ENCODE measurements at places on chromosomes 2 and 18. TPM values are rescaled to one million over a fixed set of nuclear protein-coding genes. Genes with fewer than 3 reads are reported as not detected.

- DNase-seq = no peak
Observed at GRCh38 chr2:196891136-196891535, 35.4 kb downstream of the PGAP1 start.

GRCh38 chr2:144382849-144383248 lies 137.1 kb downstream of the ZEB2 start:
- no peak for DNase-seq

- no peak for DNase-seq
Observed at GRCh38 chr18:36338403-36338933, 41.0 kb downstream of the FHOD3 start.

GRCh38 chr2:239719791-239720360 lies 305.3 kb downstream of the NDUFA10 start:
- DNase-seq = no peak

DNA sequence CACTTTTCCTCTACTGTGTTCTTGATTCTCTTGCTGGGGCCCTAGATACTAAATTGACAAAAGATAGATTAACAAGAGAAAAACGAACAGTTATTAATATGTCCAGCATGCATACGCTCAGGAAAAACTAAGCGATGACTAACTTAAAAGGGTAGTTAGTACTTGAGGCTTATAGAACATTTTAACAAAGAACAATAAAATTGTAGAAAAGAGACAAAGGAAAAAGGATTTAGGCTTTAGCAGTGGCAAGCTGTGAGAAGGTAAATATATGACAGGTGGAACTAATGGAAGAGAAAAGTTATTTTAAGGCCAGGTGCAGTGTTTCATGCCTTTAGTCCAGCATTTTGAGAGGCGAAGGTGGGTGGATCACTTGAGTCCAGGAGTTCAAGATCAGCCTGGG lies 75.6 kb downstream of the MRO start:
- no peak for DNase-seq

GRCh38 chr2:14650066-14650465 lies 17.5 kb downstream of the LRATD1 start:
- DNase-seq = no peak

DNA sequence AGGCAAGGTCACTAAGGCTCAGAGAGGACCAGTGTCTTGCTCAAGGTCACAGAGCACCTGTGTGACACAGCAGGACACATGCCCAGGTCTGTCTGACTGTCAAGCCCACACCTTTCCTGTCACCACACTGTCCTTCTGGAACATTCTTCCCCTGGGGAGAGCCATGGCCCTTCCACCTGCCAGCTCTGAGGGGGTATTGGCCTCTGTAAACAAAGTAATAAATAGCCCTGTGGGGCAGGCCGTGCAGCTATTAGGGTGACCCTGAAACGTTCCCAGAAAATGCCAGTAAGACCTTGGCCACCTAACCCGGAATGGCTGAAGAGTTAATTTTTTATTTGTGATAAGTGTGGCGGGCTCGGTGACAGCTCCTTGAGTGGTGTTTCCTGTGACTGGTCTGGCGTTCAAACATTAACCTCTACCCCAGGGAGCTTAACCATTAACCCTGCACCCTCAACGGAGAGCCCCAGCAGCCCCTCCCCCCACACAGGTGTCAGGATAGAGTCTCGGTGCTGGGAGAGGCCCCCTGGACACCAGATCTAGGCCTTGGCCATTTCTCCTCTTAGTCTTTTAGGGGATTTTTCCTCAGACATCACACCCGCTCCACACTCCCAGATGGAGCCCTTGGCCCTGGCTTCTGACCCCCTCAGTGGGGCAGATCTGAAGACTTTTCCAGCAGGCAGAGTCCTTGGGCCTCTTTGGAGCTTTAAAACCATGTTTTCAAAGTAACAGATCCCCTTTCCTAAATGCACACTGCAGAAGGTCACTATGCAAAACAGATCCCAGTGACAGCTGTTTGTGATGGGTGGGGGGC lies 36.6 kb downstream of the SCTR start:
- DNase-seq = peak; percentile 86

GRCh38 chr2:227615906-227616305 lies 1.3 kb upstream of the SCYGR3 start:
- DNase-seq = no peak

DNA sequence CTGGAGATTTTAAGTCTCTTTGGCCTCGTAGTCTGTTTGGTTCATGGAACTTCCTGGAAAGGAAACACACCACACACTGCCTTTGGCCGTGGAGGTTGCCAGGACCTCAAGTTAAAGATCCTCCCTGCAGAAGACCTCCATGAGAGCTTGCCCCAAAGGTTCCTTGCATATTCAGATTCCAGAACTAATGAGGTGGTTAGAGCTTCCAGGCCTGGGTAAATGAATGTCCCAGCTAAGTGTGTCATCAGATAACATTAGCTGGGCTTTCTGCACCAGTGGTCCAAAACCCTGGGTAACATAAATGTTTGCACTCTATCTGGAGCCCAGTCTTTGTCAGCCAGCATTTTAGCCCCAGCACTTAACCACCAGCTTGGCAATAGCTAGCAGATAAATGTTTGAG lies 122.1 kb upstream of the EML6 start:
- DNase-seq = peak; percentile 97

DNA sequence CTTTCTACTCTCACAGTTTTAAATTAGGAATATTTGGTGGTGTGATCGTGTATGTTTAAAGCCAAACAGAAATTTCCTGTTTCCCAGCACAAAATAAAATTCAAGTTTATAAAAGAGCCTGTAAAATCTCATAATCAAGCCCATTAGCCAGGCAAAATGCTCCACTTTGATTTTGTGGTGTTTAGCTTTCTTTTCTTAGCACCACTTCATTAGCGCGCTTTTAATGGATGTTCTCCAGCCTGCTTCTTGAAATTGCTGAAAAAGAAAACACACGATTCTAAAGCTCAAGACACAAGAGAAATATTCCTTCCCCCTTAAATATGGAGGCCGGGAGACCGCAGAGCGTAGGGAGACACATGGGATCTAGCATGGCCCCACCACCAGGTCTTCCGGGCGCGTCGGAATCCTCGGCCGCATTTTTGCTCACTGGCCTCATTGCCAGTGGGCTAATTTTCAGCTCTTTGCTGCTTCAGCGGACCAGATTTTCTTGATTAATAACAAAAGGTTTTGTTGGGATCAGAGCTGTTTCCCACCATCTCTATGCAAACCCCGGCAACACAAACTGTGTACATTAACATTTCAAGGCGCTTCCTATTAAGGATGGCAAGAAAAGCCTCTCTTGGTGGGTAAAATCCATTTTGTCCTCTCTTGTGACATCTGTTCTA lies 40.4 kb upstream of the ID2 start:
- DNase-seq = no peak

DNA sequence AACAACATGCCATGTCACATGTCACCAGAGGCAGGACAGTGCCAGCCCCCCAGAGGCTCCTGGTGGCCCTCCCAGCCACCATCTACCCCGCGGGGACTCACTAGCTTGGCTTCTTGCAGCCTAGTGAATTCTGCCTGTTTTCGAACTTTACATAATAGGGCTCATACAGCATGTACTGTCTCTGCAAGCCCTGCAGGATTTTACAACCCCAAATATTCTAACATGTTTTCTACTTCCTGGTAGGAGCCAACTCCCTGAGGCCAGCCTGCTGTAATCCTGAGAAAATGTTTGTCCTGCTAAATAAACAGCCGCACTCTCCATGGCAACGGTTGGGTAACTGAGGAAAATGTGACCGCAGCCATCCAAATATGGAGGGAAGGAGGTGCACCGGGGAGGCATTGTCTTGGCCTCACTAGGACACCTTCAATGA lies 2.7 kb downstream of the PER2 start:
- DNase-seq = peak; percentile 87

DNA sequence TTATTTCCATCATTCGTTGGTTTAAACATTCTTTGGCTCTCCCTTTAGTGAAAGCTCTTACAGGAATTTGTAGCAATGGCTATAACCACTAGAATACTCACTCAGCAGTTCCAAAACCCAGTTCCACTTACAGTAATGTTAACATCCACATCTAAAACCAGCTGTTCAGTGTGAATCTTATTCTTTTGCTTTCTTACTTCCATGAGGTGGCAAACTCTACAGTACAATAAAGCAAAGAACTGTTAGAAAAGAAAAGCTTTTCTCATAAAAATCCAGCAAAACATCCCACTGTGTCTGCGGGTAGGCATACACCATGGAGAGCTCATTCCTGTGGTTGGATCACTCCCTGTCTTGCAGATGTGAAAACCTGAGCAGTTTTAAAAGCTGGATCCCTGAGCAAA lies 147.1 kb downstream of the ARHGAP28 start:
- DNase-seq = no peak

GRCh38 chr2:232448304-232448690 lies 7.7 kb upstream of the ALPI start:
- no peak for DNase-seq

- no peak for DNase-seq
Observed at GRCh38 chr18:13336841-13337240, 118.3 kb downstream of the LDLRAD4 start.

DNA sequence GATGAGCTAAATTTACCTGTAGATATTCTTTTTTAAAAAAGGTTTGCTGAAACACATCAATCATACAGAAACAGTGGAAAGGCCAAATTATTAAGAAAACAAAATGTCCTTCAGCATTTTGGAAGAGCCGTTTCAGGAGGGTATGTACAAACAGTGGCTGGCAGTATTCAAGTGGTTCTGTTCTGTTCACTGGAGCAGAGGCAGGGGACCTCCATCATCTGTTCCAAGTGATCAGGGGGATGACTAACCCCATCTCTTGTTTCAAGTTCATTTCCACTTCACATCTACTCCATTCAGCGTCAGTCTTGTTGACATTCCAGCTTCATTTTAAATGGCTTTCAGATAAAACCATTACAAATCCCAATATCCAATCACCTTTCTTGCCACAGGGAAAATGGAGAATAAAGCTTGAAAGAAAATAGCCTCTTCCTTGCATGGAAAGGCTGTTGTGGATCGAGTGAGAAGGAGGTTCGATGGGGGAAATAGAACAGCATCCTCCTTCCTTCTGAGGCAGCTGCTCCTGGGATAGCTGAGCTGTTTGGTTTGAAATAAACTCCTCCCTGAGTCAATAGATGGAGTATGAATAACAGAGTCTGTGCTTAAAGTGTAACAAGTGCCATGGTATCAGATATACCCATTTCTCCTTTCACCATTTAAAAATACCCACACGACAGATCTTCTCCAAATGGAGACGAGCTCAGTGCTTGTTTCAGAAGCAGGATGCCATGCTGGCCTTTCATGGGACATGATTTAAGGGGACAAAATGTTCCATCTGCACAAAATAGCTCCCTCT lies 63.7 kb upstream of the OTOF start:
- DNase-seq = no peak

DNA sequence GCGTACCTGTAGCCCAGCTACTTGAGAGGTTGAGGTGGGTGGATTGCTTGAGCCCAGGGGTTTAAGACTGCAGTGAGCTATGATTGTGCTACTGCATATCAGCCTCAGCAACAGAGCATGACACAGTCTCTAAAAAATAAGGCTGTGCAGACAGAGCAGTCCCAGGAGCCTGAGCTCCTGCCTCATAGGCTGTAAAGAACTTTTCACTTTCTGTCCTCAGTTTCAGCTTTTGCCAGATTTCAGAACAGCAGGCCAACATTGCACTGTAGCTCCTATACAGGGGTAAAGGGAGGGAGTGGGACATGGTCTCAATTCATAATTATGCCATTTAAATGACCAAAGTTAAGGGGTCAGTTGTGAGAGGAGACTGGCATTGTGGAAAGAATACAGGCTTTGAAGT lies 150.6 kb downstream of the GALNT1 start:
- no peak for DNase-seq

DNA sequence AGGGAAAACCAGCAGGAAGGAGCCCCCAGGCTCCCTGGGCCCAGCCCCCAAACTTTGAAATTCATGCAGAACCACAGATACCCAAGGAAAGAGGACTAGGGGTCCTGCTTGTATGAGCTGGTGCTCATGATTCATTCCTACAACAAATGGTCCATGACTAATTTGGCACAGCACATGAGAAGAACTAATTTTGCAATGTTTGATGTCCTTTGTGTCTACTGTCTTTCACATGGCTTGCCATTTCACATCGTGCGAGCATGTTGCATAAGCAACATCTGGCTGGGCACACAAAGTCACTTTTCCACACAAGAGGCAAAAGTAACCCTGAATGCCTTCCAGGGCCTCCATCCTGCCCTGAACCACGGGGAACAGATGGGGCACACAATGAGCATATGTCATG lies 149.6 kb upstream of the APCDD1 start:
- DNase-seq = no peak

- no peak for DNase-seq
Observed at GRCh38 chr18:55088000-55088401, 128.7 kb upstream of the CCDC68 start.

DNA sequence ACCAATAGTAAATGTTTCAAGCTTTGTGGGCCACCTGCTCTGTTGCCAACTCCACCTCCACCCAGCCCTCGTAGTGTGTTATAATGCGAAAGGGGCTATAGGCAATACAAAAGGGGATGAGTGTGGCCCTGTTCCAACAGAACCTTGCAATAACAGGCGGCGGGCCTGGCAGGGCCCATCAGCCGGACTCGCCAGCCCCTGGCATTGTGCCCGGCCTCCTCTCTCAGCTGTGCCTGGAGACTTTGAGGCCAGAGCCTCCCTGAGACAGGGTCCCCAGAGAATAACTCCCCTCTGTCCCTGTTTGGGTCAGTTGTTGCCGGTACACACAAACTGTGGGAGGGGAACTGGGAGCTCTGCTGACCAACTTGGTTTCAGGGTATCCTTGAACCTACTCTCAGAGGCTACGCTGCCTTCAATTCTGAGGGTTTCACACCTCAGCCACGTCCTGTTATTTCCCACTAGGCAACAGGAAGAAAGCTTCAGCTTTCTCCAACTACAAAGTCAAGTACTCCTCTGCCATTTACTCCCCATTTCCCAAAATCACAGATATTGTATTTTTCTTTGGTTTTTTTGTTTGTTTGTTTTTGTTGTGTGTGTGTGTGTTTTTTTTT lies 58.0 kb upstream of the ZNF236 start:
- no peak for DNase-seq

DNA sequence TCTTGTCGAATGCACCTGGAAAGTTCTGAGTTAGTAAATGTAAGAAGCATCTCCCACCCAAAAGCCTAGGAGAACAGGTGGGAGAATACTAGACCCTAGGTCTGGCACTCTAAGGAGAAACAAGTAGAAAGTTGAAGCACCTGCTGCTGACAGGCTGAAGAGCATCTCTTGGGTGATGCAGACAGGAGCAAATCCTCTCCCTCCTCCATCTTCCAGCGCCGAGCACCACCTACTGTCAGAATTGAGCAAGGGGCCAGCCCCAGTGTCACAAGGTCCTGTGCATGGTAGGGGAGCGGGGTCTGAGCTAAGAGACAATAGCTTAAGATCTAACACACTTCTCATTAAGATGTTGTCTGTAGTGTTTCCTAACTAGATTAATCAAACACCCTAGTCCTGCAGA lies 52.9 kb downstream of the HK2 start:
- no peak for DNase-seq

Gene TMEM163
- total RNA-seq = not detected

Gene PRKAG3
- not detected for total RNA-seq

Gene REG3G
- total RNA-seq = not detected

Gene RTN4
- total RNA-seq = 184 TPM

Gene ACOXL
- total RNA-seq = 0.06 TPM

Gene EHD3
- 8.6 TPM for total RNA-seq

Gene MBP
- 14.7 TPM for total RNA-seq

Gene CNTNAP5
- total RNA-seq = not detected

Gene KYNU
- 187 TPM for total RNA-seq

Measured in Caki2 (cell line).